Neural cell (in vitro differentiated cells): ENCODE measurements at places on chromosomes 3 and 15. TPM values are rescaled to one million over a fixed set of nuclear protein-coding genes. Genes with fewer than 3 reads are reported as not detected.

Gene ISL2
- not detected in 2 replicates for polyA plus RNA-seq

Gene PDIA5
- 1.4 and 4.9 TPM in 2 replicates for polyA plus RNA-seq

Gene SPATA12
- not detected in 2 replicates for polyA plus RNA-seq

Gene MASP1
- 0.19 and 0.74 TPM in 2 replicates for polyA plus RNA-seq

Gene FSTL1
- polyA plus RNA-seq, result 7.6 and 12.3 TPM in 2 replicates

Gene CIB2
- polyA plus RNA-seq, result 22.6 and 32.4 TPM in 2 replicates

Gene ZNF639
- 96.9 and 100 TPM in 2 replicates for polyA plus RNA-seq

Gene ILDR1
- not detected in 2 replicates for polyA plus RNA-seq

Gene CCR3
- polyA plus RNA-seq, result not detected in 2 replicates

Gene SCAANT1
- not detected in 2 replicates for polyA plus RNA-seq

Gene GOLGA6A
- polyA plus RNA-seq, result 0.50 TPM in 2 replicates

Gene IL5RA
- polyA plus RNA-seq, result 0.10 TPM in 1 of 2 replicates, not detected in the other

Gene HCN4
- 4.0 and 4.5 TPM in 2 replicates for polyA plus RNA-seq

Gene LRTM1
- not detected in 2 replicates for polyA plus RNA-seq

Gene GOLGA6B
- polyA plus RNA-seq, result not detected in 2 replicates

Gene ZIC1
- polyA plus RNA-seq, result 134 and 183 TPM in 2 replicates
